ENCODE measurements at places on chromosomes 1 and 21.
A peak's percentile ranks its signal among the peaks of the same experiment; 100 is the strongest.

GRCh38 chr1:12475530-12475934 is 142.5 kb downstream of the DHRS3 start:
- DNase-seq: no peak

DNA sequence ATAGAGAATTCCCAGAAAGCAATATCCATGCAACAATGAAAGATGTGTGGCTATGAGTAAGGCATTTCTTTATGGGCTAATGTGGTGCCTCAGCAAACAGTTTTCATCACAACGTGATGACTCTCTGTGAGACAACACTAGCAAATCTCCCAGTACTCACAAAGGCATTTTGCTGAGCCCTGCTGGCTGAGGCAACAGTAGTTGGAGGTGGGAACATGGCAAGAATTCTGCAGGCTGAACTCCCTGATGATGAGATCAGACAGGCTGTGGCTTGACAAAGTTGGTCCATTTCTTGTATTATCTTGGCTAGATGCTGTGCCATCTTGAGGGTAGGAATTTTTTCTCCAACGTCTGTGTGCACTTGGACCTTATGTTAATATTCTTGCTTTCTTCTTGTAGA is 24.6 kb downstream of the PROX1 start:
- no peak for DNase-seq

DNA sequence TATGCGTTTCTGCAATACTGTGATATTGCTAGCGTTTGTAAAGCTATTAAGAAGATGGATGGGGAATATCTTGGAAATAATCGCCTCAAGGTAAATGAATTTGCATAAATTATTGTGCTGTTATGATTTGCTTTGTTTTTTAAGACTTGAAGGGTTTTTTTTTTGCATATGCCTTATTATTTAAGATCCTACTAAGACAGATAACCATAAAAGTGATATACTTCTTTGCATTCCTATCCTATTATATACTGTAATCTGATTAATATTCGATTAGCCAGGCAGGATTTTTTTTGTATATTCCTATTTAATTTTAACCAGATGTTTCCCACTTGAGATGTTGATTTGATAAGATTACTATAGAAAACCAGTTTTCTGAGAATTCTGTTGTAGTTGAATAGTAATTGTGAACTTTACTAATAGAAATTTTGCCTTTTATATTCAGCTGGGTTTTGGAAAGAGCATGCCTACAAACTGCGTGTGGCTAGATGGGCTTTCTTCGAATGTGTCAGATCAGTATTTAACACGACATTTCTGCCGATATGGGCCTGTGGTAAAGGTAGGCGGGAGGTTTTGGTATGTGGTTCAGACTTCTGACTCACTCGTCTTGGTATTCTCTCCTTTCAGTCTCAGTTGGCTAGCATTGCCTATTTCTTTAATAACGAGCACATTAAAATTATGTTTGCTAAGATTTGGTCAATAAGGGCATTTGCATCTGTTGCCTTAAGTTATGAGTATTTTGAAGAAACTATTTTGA is 56.8 kb downstream of the ZBTB17 start:
- DNase-seq: peak; percentile 56

DNA sequence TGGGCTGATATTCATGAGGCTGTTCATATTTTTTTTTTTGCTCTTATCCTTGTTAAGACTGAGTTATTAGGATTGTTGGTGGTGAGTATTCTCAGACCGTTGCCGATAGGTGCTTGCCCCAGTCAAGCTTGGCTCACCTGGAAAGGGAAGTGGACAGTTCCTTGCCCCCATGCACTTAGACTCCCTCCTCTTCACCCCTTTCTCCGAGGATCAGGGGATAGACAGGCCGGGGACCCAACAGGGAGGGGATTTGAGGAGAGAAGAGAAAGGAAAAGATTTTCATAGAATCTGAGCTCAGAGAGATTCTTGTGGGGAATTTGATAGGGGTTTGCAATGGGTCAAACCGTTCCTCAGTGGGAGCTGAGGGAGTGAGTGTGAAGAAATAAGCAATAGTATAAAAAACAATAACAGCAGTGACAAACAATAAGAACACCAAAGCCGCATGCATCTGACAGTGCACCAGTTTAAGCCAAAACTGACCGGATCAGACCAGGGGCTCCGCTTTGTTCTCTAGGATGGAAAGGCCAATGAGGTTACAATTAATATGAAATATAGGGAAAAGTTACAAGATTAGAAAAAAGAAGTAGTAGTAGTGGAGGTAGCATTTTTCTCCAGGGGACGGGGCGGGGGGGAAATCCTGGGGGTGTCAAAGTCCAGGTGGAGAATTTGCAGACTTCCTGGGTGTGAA is 8.9 kb downstream of the PAX7 start:
- DNase-seq: no peak

DNA sequence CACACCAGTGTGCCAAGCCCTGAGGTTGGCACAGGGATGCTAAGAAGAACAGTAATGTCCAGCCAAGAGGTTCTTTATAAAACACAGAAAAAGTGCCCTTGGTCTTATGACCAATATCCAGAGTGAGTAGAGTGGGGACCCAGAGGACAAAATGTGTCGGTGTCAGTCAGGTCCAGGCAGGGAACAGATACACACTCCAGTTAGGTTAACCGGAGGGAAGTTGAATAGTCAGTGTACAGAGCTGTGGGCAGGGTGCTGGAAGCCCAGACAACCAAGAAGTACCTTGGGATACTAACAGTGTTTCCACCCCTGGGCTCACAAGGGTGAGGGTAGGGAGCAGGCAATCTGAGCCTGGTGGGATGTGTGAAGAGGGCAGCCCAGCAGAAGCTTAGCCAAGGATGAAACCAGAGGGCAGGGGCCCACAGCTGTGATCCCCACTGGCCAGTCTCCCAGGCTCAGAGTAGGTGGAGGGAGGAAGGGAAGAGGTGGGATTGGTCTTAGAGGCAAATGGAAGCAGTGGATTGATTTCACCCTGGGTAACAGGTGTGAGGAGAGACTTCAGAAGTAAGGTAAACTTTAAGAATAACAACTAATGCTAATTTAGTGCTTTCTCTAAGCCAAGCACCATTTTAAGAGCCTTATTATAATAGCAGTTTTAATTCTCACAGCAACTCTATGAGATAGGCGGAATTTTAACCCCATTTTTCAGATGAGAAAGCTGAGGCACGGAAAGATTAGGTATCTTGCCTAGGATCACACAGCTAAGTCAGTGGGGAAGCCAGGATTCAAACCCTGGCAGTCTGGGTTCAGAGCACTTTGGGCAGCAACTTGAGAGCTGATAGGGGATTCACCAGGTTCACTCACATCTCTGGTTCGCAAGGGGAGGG is 143.4 kb upstream of the HOOK1 start:
- DNase-seq: no peak

DNA sequence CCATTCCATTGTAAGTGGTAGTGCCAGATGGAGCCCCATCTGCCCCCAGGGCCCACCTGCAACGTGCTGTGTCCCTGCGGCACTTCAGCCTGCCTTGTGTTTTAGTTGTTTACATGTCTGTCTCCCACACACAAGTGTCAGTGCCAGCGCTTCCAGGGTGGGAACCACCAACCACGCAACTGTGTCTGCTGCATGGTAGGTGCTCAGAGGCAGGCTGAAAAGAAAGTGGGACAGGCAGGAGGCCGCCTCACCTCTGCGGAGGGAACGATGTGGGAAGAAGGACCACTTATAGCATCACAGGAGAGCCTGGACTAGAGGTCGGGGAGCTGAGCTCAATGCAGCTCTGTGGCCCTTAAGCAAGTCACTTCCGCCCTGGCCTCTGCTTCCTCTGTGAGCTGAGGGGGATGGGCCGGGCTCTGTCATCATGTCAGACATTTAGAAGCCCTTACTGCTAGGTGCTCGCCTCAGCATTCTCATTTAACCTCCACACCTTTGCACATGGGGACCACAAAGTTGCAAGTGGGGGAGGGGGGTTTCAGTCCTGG is 17.9 kb downstream of the SLC9A1 start:
- peak; percentile 70 for DNase-seq

- DNase-seq: no peak
Observed at GRCh38 chr21:15190412-15190811, 125.6 kb upstream of the NRIP1 start.

- DNase-seq: no peak
Observed at GRCh38 chr1:29239142-29239541, 2.8 kb downstream of the PTPRU start.

DNA sequence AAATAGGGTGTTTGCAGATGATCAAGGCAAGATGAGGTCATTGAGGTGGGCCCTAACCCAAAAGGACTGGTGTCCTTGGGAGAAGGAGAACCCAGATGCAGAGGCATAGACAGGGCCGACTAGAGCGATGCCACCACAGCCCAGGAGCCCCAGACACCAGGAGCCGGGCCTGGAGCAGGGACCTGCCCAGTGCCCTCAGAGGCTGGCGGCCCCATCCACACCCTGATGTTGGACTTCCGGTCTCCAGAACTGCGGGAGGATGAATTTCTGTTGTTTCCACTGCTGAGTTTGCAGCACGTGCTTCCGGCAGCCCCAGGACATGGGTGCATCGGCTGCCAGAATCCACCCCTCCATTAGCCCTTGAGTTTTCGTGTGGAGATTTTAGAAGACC is 7.2 kb upstream of the ACTRT2 start:
- DNase-seq: no peak

GRCh38 chr21:17795146-17796036 is 23.8 kb downstream of the C21orf91 start:
- DNase-seq: no peak

- no peak for DNase-seq
Observed at GRCh38 chr1:20964540-20965484, 177.7 kb upstream of the HP1BP3 start.

DNA sequence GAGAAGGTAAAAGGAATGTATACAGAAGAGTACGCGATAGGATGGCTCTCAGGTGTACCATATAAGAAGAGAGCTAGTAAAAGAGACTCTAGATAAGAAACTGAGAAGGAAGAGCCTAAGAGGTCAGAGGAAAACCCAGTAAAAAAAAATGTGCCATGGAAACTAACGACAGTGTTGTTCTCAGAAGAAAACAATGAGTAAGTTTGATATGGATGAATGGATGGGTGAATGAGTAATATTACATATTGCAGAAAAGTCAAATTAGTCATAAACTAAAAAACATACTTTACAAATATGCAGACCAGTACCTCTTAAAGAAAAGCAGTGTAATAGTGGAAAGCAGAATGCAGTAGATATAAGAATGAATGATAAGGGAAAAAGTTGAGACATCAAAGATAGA is 316.2 kb downstream of the HMCN1 start:
- DNase-seq: no peak

GRCh38 chr1:192808163-192808517 is 699 bp upstream of the RGS2 start:
- peak; percentile 10 for DNase-seq

- no peak for DNase-seq
Observed at GRCh38 chr1:42586016-42586415, 72.2 kb upstream of the PPIH start.

GRCh38 chr1:118323246-118323645 is 138.2 kb upstream of the SPAG17 start:
- DNase-seq: no peak

GRCh38 chr1:248860007-248860406 is 1.1 kb upstream of the ZNF692 start:
- no peak for DNase-seq

DNA sequence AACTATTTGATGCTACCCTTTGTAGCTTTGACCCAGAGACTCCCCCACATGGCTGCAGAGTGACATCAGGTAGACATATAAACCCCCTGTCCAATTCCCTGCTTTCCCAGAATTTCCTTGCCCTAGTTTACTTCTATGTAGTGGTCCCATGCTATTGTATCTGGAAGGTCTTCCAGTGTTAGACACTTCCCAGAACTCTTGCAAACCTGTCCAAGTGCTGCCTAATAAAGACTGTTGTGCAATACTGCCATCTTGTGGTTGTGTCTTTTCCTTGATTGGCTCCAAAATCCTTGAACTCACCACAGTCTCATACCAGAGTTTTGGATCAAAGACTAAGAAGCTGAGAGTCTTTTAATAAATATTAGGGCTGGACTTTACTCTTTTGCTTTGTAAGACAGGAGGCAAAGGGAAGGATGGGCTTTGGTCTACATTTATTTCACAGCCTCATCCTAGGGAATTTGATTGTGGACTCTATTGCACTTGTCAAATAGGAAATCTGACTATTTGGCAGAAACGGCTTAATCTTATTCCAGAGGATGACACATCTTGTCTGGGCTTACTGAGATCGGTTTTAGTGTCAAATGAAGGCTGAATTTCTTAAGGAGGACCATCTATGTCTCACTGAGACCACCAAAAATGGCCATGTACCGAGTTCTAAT is 169.9 kb downstream of the LRRC7 start:
- DNase-seq: no peak

DNA sequence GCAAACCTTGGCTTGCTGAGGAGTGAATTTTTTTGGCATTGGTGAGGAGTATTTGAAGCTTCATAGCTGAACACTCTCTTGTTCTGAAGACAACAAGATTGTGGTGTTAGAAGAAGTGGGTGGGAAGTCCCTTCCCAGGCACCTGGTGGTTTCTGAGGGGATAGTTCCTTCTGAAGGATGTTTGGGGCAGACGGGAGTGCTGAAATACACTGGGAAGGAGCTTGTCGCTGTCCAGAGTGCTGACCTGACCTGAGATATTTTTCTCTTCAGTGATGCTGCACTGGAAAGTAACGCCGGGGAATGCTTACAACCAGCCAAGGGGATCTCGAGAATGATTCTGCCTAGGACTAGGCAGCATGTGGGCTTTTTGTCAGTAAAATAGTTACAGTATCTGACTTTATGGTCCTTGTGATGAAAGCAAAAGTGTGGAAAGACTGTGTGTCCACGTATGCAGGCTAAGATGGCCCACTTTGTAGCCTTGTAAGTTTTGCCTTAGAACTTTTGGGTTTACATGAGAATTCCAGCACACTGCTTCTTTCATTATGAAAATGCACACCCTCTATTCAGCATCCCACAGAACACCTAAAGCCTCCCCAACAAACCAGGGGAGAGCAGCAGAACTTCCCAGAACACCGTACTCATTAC is 33.1 kb upstream of the NFASC start:
- DNase-seq: peak; percentile 11

DNA sequence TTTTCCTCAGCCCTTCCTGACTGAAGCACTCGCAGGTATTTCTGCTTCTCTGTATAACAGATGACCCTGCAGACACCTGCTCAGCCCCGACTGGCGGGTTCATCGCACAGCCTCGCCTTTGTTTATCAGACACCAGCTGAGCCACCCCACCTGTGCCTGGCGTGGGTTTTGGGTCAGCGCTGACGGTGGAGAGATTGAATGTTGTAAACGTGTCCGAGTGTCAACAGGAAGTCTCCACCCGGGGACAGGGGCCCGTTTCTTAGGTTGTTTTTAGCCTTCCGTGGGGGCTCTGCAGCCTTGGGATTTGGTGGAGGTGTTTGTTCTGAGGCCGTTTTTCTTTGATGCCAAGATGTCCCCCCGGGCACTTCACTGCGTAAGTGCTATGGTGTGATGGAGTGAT is 60.1 kb downstream of the COL18A1 start:
- no peak for DNase-seq

- DNase-seq: no peak
Observed at GRCh38 chr1:234690872-234691271, 80.9 kb upstream of the IRF2BP2 start.

DNA sequence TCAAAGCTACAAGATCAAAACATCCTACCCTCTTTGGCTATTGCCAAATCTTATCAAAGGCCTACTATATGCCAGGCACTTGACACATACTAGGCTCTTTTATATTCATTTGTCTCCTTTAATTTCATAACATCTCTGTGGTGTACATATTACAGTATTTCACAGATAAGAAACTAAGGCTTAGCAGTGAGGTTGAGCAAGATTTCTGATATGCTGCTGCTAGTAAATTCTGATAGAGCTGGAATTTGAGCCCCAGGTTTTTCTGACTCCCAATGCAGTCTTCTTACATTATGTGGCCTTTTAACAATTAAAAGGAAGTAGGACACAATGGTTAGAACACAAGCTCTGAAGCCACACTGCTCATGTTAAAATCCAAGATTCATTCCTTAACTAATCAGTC is 16.8 kb downstream of the CCDC185 start:
- no peak for DNase-seq

Data from activated T-helper 2 cell treated with anti-CD3 and anti-CD28 coated beads, Interferon-gamma antibody, Interleukin-2, Interleukin-4, amounts not matched to agents 10 μg/mL and 5 μg/mL and 100 μg/mL, durations not matched to agents 14 hours and 24 hours and 36 hours (primary cell).